CD4-positive, alpha-beta T cell treated with Interleukin-4 for 4 hours (primary cell): ENCODE measurements at places on chromosomes 16 and 17.

DNA sequence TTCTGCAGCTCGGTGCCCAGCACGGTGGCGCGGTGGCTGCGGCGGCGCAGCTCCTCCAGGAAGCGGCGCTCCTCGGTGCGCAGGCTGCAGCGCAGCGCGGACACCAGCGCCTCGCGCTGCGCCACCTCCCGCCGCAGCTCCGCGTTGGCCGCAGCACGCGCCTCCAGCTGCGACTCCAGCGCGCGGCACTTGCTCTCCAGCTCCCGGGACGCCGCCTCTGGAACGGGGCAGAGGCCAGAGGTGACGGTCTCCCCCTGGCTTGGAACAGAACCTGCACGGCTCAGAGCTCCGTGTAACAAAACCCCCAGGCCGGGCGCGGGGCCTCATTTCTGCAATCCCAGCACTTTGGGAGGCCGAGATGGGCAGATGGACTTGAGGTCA is 13.2 kb upstream of the CLUH start:
- DNase-seq = peak; percentile 8

DNA sequence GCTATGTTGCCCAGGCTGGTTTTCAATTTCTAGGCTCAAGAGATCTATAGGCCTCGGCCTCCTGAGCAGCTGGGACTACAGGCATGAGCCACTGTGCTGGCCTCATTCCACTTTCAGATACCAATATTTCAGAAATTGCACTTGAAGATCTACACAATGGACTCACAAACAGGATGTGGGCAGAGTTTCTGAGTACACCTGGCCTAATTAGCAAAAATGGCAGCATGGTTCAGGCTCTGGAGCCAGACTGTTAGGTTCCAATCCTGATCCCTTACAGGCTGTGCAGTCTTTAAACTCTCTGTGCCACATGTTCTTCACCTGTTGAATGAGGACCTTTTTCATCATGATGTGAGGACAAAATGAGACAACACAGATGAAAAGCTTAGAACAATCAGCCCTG is 32.2 kb downstream of the RNF157 start:
- peak; percentile 39 for DNase-seq

DNA sequence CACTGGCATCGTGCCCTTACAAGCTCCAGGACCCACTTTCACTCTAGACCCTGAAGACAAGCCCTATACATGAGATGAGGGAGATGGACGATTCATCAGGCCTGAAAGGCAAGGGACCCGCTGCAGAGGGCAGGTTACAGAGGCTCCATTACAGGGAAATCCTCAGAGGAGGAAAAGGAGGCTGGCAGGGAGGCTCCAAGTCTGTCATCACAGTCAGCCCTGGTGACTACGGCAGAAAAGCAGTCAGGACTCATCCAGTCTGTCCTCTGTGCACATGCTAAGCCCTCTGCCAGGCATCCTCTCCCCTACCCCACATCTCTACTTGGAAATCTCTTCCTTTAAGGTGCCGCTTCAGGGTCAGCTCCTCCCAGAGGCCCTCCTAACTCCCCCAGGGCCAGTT is 197.7 kb upstream of the CDH5 start:
- DNase-seq = no peak

- DNase-seq = no peak
Observed at GRCh38 chr16:74758801-74759200, 15.8 kb downstream of the FA2H start.

DNA sequence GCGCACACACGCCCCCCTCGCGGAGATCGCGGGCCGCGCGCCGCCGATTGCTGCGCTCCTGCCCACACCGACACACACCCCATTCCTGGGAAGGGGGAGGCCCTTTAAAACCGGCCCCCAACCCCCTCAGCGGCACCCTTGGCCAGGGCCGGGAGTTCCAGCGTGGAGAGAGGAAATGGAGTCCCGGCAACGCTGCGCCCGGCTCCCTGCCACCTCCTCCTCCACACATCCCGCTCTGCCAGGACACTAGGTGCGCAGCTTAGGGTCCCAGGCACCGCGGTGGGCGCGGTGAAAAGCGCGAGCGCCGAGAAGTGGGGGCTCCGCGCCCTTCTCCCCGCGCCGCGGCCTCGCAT is 397 bp downstream of the CDC42EP4 start:
- no peak for DNase-seq

DNA sequence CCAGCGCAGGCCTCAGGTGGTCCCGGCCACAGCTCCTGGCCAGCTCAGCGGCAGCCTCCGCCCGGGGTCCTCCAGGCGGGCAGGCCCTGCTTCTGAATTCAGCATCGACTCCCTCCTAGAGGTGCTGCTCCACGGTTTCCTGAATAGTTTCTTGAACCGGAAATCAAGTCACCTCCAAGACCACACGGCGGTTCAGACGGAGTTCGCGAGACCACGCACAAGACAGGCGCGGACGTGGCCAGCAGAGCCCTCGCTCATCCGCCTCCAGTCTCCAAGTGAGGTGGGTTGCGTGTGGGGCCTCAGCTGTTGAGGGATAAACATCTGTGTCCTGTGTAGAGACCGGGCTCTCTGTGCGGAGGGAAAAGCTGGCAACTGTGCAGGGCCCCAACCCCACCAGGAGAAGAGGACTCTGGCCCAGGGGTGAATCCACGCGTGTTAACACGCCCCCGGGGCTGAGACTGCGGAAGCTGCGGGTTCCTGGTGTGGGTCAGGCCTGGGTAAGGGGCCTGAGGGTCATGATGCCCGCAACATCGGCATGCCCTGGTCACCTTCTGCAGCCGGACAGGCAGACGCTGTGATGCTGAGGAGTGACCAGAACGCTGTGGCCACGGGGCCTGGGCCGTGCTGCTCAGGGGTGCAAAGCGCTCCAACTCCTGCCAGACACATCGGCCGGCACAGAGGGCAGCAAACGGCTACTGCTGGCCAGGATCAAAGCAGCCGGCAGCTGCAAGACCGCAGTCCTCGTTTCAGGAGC is 55.0 kb upstream of the METRNL start:
- no peak for DNase-seq

GRCh38 chr17:31068291-31068690 is 26.5 kb upstream of the NF1 start:
- peak; percentile 32 for DNase-seq

DNA sequence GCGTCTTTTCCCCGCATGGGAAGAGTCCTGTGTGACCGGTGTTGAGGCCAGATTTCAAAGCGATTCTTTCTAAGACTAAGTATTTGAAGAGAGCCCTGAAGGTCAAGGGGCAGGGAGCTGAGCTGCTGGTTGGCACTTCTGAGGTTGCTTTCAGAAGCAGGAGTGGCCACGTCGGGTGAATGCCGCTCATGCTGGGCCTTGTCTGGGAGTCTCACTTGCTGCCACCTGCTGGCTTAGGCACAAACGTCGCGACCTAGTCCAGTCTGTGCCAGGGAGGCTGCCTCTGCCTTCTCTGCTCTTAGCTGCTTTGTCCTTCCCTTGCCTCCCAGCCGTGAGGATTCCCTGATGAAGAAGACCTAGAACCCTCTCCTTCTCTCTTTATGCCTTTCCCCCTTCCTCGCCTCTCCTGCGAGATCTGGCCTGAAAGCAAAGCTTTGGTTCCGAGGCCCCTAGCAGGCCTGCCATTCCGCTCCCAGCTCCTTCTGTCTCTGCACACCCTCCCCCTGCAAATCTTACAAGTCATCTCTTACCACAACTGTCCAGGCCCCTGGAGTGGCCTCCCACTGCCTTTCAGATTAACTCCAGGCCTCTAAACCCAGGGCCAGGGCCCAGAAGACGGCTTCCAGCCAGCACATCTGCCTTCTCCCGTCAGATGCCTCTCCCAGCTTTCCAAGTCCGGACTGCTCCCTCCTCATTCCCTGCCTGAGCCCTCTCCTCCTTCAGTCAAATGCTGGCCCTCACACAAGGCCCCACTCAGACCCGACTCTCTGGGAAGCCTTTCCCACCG is 11.4 kb downstream of the CTNS start:
- peak; percentile 1 for DNase-seq

DNA sequence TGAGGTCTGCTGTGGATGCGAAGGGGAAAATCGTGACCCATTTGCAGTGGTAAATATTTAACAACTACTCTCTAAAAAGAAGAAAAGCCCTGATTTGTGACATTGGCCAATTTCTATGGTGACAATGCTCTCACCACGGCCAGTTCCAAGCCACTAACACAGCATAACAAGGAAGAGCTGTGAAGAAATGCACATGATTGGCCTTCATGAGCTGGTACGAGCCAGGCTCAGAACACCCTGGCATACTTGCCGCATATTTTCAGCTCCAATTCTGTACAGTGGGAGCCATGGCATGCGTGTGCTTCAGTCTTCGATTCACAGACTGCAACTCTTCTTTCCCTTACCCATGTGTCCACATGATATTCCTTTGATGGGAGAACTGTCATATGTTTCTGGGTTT is 363.9 kb upstream of the CDH5 start:
- no peak for DNase-seq
